Heart right ventricle (tissue), 16 donors: ENCODE measurements at places on chromosomes 5 and 9. TPM values are rescaled to one million over a fixed set of nuclear protein-coding genes. Genes with fewer than 3 reads are reported as not detected.

FAXDC2 gene
- total RNA-seq = 31.5 TPM

HSPB3 gene
- total RNA-seq = 427 TPM

PCDHA9 gene
- not detected for total RNA-seq

CCDC183 gene
- 1.8 TPM for total RNA-seq

C9 gene
- total RNA-seq = not detected

DNA sequence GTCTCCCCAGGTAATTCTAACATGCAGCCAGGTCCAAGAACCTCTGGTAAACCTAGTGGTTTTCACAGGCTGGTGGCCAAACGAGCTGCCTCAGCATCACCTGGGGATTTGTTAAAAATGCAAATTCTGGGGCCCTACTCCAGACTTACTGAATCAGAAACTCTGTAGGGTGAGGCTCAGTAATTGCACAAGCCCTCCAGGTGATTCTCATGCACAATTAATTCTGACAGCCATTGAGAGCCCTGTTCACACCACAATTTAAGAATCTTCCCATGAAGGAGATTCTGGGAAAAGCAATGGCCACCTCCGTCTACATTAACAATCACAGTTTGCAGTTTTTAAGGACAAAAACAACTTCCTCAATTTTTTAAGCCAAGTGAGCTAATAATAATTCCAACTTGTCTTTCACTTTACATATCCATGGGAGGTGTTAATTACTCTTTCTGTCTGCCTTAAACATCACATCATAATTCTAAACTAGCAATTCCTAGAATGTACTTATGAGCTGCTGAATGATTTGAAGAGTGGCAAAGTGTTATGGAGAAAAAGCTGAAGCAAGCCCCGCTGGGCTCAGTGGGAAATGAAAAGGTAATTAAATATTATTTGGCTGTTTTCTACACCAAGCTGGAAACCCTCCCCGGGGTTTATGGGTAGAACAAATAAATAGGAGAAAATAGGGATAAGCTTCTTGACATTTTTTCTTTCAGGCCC is 70.0 kb downstream of the GLDC start:
- no peak for DNase-seq

DNA sequence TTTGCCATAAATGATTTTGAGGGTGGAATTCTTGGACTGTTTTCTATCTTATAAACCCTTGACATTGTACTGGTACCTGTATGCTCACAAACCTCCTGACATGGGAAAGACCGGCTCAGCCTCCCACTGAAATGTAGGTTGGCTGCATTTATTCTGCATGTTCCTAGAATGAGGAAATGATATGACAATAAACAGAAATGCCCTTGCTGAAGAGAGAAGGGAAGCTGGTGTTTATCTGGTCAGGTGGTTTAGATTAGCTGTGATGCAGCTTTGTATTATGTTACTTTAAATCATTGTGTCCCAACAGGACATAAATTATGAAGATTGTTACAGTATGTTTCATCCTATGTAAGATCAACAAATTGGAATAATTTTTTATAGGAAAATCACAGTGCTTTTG is 23.1 kb upstream of the CATSPER3 start:
- DNase-seq = no peak
